ENCODE measurements at places on chromosomes 1 and 21. TPM values are rescaled to one million over a fixed set of nuclear protein-coding genes. Genes with fewer than 3 reads are reported as not detected.

DNA sequence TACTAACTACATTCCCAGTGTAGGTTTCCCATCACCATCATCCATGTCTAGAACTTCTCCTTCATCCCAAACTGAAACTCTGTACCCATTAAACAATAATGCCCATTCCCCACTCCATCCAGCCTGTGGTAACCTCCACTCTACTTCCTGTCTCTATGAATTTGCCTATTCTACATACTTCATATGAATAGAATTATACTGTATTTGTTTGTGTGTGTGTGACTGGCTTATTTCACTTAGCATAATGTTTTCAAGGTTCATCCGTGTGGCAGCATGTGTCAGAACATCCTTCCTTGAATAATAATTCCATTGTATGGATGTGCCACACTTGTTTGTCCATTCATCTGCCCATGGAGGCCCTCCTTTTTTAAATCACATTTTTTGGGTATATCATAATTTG, 35.7 kb downstream of the ATP2B4 start:
- DNase-seq, result no peak

DNA sequence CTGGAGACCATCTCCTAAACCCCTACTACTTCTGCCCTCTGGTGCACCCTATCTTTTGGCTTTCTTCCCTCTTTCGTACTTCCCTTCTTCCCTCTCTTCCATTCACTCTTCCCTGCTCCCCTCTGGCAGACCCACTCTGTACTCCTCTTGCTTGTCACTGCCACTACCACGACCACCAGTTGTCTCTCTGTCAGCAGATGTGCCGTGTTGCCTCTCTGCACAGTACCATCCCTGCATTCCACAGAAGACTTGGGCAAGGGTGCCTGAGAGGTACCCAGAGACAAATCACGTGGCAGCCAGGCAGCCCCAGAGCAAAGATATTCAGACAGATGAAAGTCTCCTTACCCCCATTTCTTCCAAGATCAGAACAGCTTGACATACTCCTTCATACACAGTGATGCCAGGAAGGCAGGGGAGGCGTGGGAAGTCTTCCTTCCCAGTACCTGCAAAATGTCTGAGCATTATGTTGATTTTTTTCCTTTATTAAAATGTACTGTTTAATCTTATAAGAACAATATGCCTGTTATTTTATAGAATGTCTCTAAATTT, 15.0 kb downstream of the CAMSAP2 start:
- no peak for DNase-seq

Gene DDOST
- polyA plus RNA-seq, result 169 TPM

- no peak for DNase-seq
Observed at GRCh38 chr1:42936309-42937078, 22.2 kb downstream of the SLC2A1 start.

GRCh38 chr1:19738669-19739068, 61.0 kb downstream of the TMCO4 start:
- DNase-seq, result no peak

DNA sequence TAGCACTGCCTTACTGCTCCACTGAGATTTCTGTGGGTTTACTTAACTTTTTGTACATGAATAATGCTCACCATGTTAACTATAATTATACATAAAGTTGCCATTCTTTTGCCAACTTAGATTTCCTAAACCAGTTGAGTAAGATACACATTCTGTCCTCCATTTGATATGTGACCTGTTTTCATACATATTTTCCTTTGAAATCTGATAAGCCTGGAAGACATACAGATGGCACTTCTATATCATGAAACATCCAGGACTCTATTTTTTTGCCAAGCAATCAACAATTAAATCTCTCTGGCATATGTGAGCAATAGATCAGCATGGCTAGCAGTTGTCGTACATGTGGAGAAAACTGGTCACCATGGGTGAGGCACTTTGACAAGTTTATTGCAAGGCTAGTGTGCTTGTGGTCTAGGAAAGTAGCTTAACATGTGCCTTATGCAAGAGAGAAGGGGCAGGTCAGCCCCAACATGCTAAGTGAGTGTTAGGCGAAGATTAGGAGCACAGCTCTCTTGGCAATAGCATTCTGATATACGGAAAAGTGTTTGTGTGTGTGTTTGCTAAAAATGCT, 14.2 kb downstream of the PRRX1 start:
- DNase-seq, result no peak

GRCh38 chr1:151211972-151212705, 13.8 kb downstream of the PIP5K1A start:
- no peak for DNase-seq

DNA sequence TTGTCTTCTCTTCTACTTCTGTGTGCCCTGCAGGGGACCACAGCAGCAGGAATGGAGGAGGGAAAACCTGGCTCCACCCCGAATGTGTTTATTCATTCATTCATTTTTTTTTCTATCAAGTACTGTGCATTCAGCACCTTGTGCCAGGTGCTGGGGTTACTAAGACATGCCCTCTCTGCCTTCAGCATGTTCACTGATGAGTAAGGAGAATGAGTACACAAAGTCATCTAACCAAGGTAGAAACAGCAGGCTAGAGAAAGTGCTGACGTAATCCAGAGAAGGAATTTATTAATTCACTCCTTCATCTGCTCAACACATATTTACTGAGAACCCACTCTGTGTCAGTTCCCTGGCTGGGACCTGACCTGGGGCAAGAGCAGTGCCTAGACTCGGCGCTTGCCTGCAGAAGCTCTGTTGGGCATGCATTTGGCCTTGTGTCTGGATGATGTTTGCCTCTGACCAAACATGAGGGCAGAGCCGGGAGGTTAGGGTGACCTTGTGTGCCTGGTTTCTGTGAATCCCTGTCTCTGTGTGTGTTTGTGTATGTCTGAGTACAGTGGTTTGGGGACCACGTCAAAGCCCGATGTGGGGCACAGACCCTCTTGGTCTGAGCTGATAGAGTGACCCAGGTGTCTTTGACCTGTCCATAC, 3.3 kb upstream of the MYOG start:
- no peak for DNase-seq

Gene MANEAL
- 3.1 TPM for polyA plus RNA-seq

DNA sequence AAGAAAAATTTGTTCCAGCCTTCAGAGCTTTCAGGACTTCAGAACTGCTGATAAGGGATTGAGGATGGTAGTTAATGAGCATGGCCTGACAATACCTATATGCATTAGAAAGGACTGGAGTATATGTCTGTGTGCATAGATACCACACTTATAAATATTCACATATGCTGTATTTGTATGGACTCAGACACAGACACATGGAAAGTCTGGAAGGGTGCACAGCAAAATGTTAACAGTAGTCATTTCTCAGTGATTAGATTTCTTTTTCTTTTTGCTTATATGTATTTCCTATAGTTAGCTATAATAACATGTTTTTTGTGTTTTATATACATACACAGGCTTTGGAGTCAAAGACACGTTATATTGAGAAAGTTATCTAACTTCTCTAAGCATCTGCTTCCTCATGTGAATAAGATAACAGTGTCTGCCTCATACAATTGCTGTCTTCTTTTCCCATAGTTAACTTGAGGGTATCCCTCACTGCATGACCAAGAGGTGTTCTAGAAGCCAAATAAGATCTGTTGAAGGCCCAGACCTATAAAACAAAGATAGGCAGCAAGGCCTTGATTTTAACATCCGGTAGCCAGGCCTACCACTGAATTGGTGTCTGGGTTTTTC, 31.3 kb downstream of the INPP5B start:
- DNase-seq, result no peak

Gene GCSAML
- 0.42 TPM for polyA plus RNA-seq

DNA sequence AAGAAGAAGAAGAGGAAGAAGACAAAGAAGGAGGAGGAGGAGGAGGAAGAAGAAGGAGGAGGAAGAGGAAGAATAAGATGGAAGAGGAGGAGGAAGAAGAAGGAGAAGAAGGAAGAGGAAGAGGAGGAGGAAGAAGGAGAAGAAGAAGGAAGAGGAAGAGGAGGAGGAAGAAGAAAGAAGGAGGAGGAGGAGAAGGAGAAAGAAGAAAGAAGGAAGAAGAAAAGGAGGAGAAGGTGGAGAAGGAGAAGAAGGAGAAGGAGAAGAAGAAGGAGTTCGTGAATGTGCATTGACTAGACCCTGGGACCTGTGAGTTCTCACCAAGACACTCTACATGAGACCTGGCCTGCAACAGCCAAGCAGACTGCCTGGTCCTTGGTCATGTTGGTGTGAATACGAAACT, 131.7 kb upstream of the ERRFI1 start:
- no peak for DNase-seq

Gene BRDT
- not detected for polyA plus RNA-seq

DNA sequence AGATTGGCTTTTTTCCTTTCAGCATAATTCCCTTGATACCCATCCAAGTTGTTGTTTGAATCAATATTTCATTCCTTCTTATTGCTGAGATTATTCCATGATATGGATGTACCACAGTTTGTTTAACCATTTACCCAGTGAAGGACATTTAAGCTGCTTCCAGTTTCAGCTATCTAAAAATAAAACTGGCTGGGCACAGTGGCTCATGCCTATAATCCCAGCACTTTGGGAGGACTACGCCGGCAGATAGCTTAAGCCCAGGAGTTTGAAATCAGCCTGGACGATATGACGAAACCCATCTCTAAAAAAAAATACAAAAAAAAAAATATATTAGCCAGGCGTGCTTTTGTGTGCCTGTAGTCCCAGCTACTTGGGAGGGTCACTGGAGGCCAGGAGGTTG, 32.6 kb downstream of the SEMA6C start:
- no peak for DNase-seq

GRCh38 chr1:93751377-93752250, 70.0 kb upstream of the BCAR3 start:
- no peak for DNase-seq

DNA sequence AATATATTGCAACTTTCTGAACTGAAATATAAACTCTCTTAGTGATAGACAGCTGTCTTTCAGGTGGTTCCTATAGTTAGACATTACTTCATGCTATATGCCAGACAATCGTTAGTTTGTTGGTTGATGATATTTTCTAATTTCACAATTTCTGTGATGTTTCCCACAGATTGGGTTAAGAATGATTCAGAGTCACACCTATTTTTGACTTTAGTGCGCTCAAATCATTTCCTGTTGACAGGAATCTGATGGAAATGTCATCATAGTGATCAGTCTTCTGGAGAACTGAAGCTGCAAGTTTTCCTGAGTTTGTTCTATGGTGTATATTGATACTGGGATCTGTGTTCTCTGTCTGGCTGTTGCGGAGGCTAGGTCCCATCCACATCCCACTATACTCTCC, 119.7 kb downstream of the C1orf21 start:
- no peak for DNase-seq

DNA sequence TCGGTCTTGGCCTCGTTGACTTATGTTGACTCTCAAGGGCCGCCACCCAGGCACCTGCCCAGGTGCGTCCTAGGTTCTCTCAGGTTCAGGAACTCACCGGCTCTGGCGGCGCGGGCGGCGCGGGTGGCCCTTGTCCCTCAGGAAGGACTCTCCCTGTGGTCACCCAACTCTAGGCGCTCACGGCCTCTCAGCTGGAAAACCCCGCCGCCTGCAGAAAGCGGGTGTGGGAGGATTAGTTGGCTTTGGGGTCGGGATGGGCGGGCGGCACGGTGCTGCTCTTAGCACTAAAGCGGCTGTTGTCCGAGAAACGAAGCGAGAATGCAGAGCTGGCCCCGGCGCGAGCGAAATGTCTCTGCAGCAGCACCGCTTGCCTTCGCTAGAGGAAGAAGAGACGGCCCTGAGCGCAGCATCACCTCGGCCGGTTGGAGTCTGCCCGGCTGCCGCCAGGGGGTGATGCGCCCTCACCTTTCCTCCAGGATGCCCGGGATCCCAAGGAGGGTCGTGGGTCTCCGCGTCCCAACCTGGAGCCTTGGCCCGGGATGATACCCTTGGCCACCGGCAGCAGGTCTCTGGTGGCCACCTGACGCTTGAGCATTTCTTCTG, 8.1 kb upstream of the TADA1 start:
- DNase-seq, result no peak

Gene TNFAIP8L2
- 5.4 TPM for polyA plus RNA-seq

GRCh38 chr1:114134518-114134917, 19.2 kb downstream of the SYT6 start:
- DNase-seq, result no peak

DNA sequence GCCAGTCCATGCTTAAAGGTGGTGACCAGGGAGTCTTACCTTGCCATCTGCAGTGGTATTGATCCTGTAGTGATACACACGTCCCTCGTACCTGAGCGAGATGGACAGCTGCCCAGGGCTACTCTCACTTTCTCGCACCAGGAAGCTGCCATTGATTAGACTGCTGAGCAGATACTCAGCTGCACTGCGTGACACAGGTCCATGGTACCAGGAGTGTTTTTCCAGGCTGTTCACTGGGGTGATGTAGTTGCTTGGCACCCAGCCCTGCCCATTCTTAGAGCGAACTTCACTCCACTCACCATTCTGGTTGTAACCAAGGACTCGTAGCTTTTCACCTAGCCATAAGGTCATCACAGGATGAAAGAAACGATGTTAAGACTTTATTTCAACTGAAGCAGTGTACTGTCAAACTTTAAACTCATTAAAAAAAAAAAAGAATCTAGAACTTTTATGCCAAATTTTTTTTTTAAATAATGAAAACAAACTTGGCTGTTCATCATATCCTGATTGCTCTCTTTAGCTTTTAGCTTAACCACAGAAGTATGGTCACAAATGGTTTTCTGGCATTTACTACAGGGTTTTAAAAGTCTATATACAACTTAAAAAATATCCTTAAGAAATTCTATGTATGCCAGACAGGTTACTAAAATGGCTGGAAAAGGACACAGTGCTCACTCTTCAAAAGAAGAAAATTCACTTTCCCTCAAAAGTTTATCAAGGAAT, 44.6 kb downstream of the TOR3A start:
- no peak for DNase-seq

GRCh38 chr1:85450832-85451231, 14.1 kb downstream of the DDAH1 start:
- DNase-seq, result no peak

GRCh38 chr1:165698761-165699052, 345 bp upstream of the ALDH9A1 start:
- DNase-seq, result no peak

GRCh38 chr1:225424562-225425200, 3.2 kb downstream of the LBR start:
- DNase-seq, result no peak

DNA sequence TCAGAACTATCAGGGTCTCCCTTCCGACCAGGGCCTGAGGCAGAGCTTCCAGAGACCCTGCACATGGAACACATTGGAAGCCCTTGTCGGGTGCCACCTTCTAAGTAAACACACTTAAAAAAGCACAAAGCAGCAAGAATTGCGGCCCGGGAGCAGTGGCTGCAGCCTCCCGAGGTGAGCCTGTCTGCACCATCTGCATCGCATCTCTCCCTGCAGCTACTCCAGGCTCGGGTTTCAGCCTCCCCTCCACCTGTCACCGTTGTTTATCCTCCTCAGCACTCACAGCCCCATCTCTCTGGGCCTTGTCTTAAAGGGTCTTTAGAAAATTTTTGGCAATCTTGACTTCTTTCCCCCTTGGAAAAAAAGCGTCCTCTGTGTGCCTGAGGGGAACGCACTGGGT, 95.1 kb upstream of the ARHGEF16 start:
- no peak for DNase-seq

Gene BMP8A
- polyA plus RNA-seq, result 0.27 TPM

Gene APOBEC4
- polyA plus RNA-seq, result not detected

Gene SDC3
- 107 TPM for polyA plus RNA-seq

Gene GPR37L1
- 0.10 TPM for polyA plus RNA-seq

- DNase-seq, result no peak
Observed at GRCh38 chr1:6477039-6477820, 11.3 kb upstream of the TNFRSF25 start.

- no peak for DNase-seq
Observed at GRCh38 chr1:70916034-70916427, 131.6 kb downstream of the PTGER3 start.
